AG09319 (cell line): ENCODE measurements at places on chromosomes 7 and 10.

GRCh38 chr7:36684954-36685353 lies 39.3 kb downstream of the AOAH start:
- no peak for DNase-seq

DNA sequence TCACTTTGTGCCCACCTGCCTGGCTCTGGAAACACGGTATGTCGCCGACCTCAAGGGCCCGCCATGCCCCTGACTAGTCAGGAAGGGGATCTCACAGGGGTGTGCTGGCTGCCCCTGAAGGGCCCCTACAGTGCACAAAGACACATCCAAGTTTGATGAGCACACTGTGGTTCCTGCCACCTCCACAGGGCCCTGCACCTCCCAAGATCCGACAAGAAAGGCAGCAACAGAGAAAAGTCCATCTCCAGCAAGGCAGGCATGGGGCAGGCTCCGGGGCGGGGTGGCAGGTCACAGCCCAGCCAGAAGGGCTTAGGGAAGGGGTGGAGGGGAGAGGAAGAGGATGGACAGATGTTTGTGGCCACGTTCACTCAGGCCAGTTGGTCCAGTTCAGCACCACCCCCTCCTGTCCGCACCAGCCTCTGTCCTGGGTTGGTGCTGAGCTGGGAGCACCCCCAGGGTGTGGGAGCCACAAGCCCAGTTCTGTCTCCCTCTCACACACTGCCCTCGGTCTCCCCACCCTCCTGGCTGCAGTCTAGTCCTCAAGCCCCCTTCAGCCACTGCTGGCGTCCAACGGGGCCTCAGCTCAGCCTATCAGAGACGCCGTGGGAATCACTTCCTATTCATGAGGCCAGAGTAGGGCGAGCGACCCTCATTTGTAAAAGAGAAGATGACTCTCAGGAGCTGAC lies 11.5 kb downstream of the DRGX start:
- no peak for DNase-seq

DNA sequence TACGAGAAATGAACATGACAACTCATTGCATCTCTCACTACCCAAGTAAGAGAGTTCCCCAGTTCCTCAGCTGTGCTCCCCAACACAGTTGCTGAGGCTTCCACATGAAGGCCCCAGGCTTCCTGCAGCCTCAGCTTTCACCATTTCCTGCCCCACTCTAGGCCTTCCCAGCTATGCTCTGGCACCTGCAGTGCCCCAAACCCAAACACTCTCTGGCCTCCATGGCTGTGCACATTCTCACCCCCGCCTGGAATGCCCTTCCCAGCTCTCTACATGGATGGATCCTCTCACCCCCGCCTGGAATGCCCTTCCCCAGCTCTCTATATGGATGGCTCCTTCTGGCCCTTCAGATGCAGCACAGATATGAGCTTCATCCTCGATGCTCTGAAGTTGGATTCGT lies 61.3 kb downstream of the KIAA1549 start:
- DNase-seq: no peak

- DNase-seq: no peak
These were observed 3.2 kb downstream of the INSIG1 start for GRCh38 chr7:155300641-155301452.

DNA sequence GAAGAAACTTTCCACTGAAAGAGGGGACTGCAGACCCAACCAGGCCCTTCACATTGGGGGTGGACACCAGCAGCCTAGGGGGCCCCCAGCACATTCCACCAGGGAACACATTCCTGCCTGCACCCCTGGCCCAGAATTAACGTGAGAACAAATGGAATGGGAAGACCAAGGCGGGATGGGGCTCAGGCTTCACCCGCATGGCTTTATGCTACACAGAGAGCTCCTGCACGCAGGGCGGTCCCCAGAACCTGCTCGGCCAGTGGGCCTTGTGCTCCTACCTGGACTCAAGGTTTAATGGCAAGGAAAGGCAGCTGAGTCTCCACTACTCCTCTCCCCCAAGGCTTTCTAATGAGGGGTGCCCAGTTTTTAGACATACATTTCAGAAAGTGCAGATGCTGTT lies 146.3 kb upstream of the GPR26 start:
- no peak for DNase-seq

DNA sequence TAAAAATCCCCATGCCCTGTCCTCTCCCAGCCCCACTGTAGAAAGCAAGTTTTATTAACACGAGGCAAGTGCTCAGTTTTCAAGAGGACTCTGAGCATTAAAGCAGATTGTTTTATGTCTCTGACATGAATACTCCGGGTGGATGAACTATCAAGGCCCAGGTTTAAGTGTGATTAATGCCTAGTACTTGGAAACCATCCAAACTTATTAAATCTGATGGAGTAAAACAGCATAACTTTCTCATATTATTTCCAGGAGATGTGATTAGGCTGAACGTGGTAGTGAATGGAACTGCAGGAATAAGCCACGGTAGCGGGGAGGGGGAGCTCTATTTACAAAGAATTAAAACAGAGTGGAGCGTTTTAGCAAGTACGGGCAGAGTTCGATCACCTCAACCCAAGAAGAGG lies 144.2 kb upstream of the RNF32 start:
- DNase-seq: no peak

- DNase-seq: no peak
These were observed 52.9 kb downstream of the ATOH7 start for GRCh38 chr10:68179016-68179415.

DNA sequence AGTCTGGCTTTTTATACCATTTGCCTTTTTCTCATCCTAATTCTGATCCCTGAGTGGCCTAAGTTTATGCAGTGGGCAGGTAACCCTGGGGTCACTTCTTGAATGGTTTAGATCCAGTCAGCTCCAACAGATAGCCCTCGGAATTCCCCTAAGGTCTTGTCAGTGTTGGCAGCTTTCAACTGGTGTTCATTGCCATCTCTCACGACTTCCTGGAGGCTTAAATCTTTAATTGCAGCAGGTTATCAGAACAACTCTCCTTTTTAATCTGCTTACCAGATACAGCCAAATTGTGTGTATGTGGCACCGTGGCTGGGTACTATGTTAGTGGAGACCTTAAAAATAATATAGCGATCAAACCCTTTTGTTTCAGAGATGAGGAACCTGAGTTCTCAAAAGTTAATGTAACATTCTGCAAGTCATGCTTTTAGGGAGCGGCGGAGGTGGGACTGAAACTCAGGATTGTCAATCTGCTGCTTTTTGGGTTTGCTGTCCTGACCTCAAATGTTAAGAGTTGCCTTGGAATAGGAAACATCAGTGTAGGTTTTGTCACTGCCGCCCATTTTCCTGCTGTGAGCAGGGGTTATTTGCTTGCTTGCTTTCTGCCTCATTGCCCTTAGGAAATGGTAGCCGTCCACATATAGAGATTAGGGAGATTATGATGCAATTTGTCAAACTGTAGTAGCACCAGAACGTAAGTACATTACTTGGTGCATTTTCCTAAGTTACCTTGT lies 818 bp downstream of the DLD start:
- no peak for DNase-seq

- DNase-seq: no peak
These were observed 39.3 kb downstream of the RBM33 start for GRCh38 chr7:155683714-155684113.

- DNase-seq: peak; percentile 94
These were observed 12.6 kb upstream of the NRBF2 start for GRCh38 chr10:63120554-63120953.

DNA sequence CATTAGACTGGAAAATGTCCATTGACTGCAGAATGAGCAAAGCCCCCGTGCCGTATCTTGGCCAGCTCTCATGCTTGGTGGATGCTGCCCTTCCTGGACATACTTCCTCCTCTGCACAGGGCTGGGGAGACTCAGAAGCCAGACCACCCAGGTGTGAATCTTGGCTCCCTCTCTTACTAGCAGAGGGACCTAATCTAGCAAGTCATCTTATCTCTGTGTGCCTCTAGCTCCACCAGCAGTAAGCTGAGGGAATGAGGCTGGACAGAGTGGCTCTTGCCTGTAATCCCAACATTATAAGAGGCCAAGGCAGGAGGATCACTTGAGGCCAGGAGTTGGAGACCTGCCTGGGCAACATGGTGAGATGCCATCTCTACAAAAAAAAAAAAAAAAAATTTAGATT lies 173.8 kb upstream of the GHITM start:
- DNase-seq: no peak

GRCh38 chr10:129272176-129272575 lies 194.9 kb upstream of the MGMT start:
- DNase-seq: no peak

DNA sequence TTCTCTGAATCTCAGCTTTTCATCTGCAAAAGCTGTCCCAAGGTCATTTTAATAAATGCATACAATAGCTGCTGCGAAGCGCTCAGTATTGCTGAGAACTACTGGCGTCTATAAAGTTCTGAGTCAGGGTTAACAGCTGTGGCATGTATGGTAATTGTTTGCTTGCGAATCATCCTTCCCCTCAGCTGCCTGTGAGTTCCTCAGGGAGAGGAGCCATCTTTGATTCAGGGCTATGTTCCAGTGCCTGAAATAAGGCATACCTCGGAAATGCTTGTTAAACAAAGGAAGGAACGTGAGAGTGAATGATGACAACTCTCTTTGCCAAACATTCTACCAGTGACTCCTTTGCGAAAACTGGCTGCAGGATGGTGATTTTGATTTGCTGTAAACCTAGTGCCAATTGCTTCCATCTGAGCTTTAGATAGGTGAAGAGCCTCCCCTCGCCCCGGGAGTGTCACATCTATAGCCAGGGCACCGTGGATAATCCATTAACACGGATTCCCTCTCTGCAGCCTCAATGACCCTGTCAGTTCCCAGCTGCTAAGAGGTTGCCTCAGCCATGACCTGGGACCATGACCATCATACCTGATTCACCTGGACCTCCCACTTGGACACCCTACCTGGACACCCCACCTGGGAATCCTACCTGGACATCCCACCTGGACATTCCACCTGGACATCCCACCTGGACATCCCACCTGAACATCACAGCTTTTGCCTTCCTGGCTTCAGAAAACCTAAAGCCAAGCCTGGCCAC lies 39.6 kb downstream of the GPRIN2 start:
- DNase-seq: peak; percentile 41

GRCh38 chr7:150428671-150429451 lies 21.6 kb upstream of the GIMAP8 start:
- DNase-seq: peak; percentile 68

- no peak for DNase-seq
These were observed 105.6 kb downstream of the SH3PXD2A start for GRCh38 chr10:103749779-103750178.

- DNase-seq: no peak
These were observed 93.5 kb downstream of the TNS3 start for GRCh38 chr7:47488201-47488968.

GRCh38 chr7:45162311-45162845 lies 4.8 kb downstream of the RAMP3 start:
- DNase-seq: no peak

- no peak for DNase-seq
These were observed 99.3 kb upstream of the SORCS3 start for GRCh38 chr10:104541820-104542219.

DNA sequence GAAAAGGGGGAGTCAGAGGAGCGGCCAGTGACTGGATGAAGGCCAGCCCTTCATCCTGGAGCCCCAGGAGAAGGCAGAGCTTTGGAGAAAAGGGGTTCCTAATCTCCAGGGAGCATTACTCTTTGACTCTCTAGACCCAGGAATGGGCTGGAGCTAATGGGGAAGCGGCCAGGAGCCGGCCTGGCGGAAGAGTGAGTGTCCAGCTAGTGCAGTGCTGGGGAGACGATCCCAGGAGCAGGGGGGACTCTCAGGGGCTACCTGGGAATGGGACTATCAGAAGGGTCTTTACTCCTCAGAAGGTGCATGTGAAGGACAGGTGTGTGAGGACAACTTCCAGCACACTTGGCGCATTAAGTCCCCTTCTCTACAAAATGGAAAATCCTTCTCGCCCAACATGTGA lies 2.4 kb upstream of the PAX2 start:
- no peak for DNase-seq

DNA sequence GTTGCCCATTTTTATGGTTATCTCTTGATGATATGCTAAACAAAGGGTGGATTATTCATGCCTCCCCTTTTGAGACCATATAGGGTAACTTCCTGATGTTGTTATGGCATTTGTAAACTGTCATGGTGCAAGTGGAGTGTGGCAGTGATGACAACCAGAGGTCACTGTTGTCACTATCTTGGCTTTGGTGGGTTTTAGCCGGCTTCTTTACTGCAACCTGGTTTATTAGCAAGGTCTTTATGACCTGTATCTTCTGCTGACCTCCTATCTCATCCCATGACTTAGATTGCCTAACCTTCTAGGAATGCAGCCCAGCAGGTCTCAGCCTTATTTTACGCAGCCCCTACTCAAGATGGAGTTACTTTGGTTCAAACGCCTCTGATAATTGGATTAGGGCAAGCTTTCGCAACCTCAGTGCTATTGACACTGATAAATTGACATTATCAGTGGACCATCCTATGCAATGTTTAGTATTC lies 36.9 kb downstream of the BAG3 start:
- no peak for DNase-seq

GRCh38 chr10:110500515-110500905 lies 2.8 kb downstream of the DUSP5 start:
- DNase-seq: no peak

DNA sequence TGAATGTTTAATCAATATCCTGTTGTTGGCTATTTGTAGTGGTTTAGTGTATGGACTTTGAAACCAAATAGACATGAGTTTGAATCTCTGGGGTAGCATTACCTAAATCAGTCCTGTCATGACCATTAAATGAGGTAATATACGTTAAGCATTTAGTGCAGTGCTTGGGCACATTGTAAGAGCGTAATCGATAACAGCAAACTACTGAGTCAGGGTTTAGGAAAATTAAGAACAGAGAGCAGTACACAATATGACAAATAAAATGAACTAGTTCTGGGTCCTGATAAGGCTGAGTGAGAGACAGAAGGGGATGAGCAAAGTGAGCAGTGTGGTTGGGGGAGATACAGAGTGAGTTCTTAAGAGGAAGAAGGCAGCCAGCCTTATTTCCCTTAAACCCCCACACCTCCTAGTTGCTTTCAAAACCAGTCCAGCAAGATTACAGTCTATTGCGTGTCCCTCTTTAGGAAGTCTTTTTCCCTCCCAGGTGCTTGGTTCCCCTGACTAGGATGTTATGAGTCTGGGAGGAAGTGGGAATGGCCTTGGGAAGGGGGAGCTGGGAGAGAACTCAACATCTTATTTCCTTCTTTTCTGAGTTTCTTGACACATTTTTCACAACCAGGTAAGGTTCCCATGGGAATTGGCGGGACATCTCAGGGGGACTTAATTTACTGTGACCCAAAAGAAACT lies 171.0 kb downstream of the SND1 start:
- DNase-seq: no peak
